ENCODE measurements at places on chromosomes 7 and 10. TPM values are rescaled to one million over a fixed set of nuclear protein-coding genes. Genes with fewer than 3 reads are reported as not detected.

Gene PRKG1
- 0.17 TPM for total RNA-seq

Gene SPDYE9
- total RNA-seq: not detected

Gene RTKN2
- total RNA-seq: 7.1 TPM

Gene TRIL
- total RNA-seq: 0.06 TPM

Gene GALNT17
- total RNA-seq: 0.12 TPM

Gene CHCHD1
- total RNA-seq: 62.5 TPM

Gene LLCFC1
- total RNA-seq: not detected

Gene CCDC136
- 4.5 TPM for total RNA-seq

Gene SHH
- 4.4 TPM for total RNA-seq

Gene ANKRD2
- 6.8 TPM for total RNA-seq

Gene KLF14
- 0.14 TPM for total RNA-seq

Gene ETV1
- 5.1 TPM for total RNA-seq

Gene APBB1IP
- 1.6 TPM for total RNA-seq

Gene TUBAL3
- total RNA-seq: not detected

Gene PKD2L1
- total RNA-seq: not detected

Gene SLIT1
- total RNA-seq: 0.12 TPM

Gene WNT16
- not detected for total RNA-seq

Gene REEP3
- total RNA-seq: 45.9 TPM

Gene CASP2
- 18.7 TPM for total RNA-seq

Gene ASNS
- 75.9 TPM for total RNA-seq

Gene MLLT10
- total RNA-seq: 15.8 TPM

Gene NXPH1
- not detected for total RNA-seq

Gene HOXA2
- 2.0 TPM for total RNA-seq

Gene ADAMTS14
- 1.3 TPM for total RNA-seq

Gene IRF5
- 8.5 TPM for total RNA-seq

Gene NPY4R
- total RNA-seq: not detected

Gene RAPGEF5
- total RNA-seq: 8.3 TPM

Gene PLXDC2
- 0.86 TPM for total RNA-seq

Gene ANKRD30A
- not detected for total RNA-seq

Gene KEL
- 0.12 TPM for total RNA-seq

Gene PAX2
- 7.5 TPM for total RNA-seq

Gene MRPL32
- total RNA-seq: 97.2 TPM

Gene CCDC7
- total RNA-seq: 1.3 TPM

Gene BEND7
- total RNA-seq: 25.9 TPM

Measured in epithelial cell of proximal tubule (primary cell).